MCF 10A (cell line): ENCODE measurements at places on chromosomes 4 and X. TPM values are rescaled to one million over a fixed set of nuclear protein-coding genes. Genes with fewer than 3 reads are reported as not detected.

The ARX gene
- total RNA-seq, result 0.10 TPM in 1 of 2 replicates, not detected in the other

The TMPRSS11B gene
- total RNA-seq, result not detected in 2 replicates

The PLAC1 gene
- 0.83 and 0.91 TPM in 2 replicates for total RNA-seq

DNA sequence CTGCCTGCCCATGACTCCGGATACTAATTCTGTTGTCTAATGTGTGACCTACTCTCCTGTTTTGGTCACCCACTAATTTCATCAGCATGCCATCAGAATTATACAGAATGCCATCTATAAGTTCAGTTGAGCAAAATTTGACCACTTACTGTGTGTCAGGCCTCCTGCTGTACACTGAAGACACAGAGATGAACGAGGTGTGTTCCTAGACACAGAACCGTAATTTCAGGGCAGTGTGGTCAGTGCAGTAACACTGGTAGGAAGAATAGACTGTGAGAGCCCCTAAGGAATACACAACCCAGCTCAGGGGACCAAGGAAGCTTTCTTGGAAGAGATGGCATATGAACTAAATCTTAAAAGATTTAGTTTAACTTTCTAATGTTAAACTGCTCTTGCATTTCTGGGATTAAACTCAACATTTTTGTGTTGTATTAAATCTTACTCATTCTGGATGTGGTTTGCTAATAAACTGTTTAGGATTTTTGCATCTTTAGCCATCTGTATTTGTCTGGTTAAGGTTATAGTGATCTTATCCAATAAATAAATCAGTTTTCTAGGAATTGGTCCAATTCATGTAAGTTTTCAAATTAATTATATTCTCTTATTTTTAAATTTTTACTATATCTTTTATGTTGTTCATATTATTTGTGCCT lies 34.3 kb downstream of the KANTR start:
- DNase-seq, result no peak

The PASD1 gene
- total RNA-seq, result not detected in 2 replicates

The RASGEF1B gene
- 4.8 and 5.4 TPM in 2 replicates for total RNA-seq

GRCh38 chr4:139628184-139629012 lies 37.2 kb upstream of the MGST2 start:
- no peak for DNase-seq

DNA sequence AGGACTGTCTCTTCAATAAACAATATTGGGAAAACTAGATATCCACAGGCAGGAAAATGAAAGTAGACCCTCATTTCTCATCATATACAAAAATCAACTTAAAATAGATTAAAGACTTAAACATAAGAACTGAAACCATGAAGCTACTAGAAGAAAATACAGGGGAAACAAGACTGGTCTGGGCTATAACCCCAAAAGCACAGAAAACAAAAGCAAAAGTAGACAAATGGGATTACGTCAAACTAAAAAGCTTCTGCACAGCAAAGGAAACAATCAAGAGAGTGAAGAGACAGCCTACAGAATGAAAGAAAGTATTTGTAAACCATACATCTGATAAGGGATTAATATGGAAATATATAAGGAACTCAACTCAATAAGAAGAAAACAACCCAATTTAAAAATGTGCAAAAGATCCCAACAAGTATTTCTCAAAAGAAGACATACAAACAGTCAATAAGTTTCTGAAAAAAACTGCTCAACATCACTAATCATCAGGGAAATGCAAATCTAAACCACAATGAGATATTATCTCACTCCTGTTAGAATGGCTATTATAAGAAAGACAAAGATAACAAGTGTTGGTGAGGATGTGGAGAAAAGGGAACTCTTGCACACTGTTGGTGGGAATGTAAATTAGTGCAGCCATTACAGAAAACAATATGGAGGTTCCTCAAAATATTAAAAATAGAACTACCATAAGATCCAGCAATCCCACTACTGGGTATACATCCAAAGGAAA lies 325.3 kb upstream of the RASGEF1B start:
- no peak for DNase-seq

DNA sequence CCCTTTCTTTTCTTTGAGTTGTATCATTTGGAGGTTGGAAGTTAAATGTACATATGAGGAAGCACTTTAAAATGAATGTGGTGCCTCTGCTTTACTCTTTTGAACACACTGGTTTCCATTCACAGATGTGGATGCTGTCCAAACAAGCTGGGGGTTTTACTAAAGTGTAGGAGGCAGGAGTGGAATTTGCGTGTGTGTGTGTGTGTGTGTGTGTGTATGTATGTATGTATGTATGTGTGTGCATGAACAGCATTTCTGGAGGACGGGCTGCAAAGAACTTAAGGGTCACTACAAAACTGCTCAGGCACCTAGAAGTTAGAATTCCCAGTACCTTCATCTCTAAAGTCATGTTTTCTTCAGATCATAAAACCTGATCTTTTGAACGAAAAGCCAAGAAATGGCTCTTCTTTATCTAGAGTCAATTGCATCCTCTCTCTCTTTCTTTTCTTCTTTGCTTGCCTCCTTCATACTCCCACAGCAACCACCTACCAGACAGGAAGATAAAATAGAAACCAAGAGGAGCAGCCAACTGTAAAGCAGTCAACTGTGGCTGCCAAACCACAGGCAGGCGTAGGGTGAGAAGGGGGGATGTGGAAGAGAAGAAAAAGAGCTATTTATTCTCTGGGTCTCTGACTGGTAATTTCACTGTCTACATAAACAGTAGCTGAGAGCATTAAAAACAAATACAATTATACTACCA lies 177.0 kb upstream of the RASGEF1B start:
- DNase-seq, result no peak

DNA sequence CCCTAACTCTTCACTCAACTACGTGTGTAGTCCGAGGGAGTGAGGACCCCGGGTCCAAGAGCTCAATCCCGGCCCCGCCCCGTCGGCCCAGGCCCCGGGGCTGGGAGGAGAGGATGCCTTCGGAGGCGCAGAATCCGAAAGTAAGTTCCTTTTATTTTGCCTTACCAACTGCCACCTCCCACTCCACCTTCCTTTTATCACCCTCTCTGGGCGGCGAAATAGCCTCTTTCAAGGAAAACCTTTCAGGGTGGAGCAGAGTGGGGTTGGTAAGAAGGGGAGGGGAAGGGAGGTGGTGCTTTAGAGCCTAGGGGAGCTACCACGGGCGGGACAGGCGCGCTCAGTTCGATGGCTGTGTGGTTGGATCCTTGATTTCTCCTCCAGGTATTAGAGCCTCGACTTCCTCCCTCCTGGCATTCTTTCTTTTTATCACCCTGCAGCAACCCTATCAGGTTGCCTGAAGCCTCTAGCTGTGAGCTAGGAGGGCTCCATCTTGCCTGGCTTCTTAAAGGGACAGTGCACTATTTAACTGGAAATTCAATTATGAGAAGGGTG lies 191.2 kb downstream of the RRAGB start:
- peak; percentile 10 for DNase-seq

The AASDH gene
- 10.8 and 12.9 TPM in 2 replicates for total RNA-seq

GRCh38 chr4:2867758-2868491 lies 24.3 kb downstream of the ADD1 start:
- no peak for DNase-seq

DNA sequence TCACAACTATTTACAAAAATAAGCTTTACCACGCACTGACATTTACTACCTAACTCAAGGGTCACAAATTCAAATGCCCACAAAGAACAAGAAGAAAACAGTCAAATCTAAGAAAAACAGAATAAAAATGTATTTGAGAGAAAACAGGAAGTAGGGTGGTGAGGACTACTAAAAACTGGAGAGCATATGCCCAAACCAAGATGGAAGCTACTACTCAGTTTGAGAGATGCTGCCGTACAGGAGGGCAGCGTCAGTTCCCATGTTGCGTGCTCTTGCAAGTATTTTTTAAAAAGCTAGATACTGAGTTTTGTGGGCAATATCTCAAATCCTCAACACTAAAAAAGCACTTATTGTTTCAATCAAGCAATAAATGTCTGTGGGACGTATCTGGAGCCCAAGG lies 16.2 kb downstream of the HNRNPD start:
- DNase-seq, result no peak

GRCh38 chr4:115042496-115042895 lies 70.9 kb downstream of the NDST4 start:
- peak; percentile 17 for DNase-seq

DNA sequence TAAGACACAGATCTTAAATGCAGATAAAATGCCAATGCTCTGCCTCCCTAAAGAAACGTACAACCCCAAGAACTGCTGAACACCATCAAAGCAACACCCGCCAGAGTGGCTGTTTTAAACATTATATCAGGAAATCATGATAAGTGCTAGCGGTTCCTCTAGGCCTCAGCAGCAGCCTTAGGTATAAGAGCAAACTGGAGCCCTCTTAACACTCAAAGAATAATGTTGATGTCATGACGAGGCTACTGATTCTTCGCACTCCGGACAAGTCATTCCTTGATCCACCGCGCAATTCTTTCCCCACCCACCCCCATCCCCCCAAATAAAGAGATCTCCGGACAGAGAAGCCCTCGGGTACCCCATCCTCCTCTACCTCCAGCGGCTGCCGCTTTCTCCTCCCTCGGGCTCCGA lies 507 bp downstream of the LIN54 start:
- DNase-seq, result peak; percentile 33

GRCh38 chr4:105184316-105184980 lies 37.8 kb downstream of the TET2 start:
- DNase-seq, result no peak

The RBMXL3 gene
- not detected in 2 replicates for total RNA-seq

DNA sequence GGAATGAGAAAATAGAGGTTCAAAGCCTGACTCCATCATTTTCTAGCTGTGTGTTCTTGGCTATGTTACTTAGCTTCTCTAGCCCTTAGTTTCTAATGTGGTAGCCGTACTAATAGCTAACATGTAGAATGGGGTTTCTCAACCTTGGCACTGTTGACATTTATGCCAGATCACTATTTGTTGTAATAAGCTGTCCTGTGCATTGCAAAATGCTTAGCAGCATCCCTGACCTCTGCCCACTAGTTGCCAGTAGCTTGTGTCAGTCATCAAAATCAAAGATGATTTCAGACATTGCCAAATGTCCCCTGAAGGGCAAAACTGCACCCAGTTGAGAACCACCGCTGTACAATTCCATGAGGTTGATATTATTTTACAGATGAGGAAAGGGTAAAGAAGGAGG lies 18.3 kb upstream of the ADAMTS3 start:
- peak; percentile 48 for DNase-seq

DNA sequence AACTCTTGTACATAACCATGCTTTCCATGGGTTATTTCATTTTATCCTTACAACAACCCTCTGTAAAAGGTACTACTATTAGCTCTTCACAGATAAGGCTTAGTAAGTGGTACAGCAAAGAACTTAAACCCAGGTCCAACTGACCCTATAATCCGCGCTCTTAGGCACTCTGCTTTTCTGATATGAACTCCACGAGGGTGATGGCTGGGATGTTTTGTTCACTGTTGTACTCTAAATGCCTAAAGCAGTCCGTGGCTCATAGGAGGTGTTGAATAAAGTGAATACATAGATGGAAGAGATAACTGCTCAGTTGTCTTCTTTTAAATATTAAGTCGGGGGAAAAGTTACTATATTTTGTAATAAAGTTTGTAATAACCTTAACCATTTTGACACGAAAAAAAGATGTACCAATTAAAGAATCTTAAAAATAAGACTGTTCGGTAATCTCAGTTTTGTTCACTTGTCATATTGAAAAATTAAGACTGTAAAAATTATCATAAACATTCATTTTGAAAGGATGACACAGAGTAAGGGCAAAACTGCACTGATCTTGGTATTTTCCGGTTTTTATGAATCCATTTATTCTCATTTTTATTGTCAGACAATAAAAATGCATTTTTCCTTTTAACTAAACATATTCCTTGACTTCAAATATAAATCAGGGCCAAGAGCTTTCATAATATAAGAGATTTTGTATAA lies 166.5 kb downstream of the FBXW7 start:
- no peak for DNase-seq

The PABPC1L2A gene
- total RNA-seq, result not detected in 2 replicates

- no peak for DNase-seq
These were observed 7.4 kb upstream of the UTP3 start for GRCh38 chr4:70680934-70681333.

The MAGEA10 gene
- not detected in 2 replicates for total RNA-seq

The ELOVL6 gene
- total RNA-seq, result 22.7 and 23.5 TPM in 2 replicates

The FRMD7 gene
- total RNA-seq, result not detected in 2 replicates
